ENCODE measurements at places on chromosomes 2 and 18.
A peak's percentile ranks its signal among the peaks of the same experiment; 100 is the strongest.

DNA sequence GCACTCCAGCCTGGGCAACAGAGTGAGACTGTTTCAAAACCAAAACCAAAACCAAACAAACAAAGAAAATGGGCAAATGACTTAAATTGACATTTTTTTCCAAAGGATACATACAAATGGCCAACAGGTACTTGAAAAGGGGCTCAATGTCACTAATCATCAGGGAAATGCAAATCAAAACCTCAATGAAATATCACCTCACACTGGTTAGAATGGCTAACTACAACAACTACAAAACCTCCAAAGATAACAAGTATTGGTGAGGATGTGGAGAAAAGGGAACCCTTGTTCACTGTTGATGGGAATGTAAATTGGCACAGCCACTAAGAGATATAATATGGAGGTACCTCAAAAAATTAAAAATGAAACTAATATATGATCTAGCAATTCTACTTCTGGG is 213.2 kb upstream of the HS6ST1 start:
- no peak for DNase-seq

GRCh38 chr2:159091976-159092375 is 123.5 kb downstream of the TANC1 start:
- DNase-seq = no peak

DNA sequence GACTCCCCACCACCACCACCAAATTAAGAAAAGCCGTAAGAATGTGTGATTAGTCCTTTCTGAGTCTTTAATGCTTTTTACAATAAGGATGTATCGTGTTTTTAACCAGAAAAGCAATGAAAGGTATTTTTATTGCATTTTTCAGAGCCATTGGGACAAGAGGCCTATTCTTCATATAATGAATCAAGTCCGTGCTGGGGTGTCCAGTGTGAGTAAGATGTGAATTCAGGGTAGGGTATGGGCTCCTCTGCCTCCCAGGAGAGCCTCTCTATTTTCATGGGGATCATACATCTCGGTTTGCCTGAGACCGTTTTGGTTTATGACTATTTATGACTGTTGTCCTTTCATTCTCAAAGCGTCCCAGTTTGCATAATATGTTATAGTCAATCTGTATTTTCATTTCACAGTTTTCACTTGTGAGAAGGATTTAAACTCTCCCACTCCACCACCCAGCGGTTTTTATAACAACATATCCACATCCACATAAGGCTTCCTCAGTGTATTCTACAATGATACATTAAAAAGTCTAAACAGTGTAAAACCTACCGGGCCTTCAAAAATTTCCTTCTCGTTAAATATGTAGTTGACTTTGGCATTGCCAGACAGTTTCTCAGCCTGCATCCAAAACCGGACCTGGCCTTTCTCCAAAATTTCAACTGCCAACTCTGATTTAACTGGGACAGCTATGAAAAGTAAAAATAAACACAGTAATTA is 80.8 kb upstream of the LPIN2 start:
- DNase-seq = peak; percentile 35

GRCh38 chr2:22904126-22904684 is 480.8 kb upstream of the KLHL29 start:
- DNase-seq = peak; percentile 32

- DNase-seq = no peak
Observed at GRCh38 chr18:35818353-35818667, 154.2 kb upstream of the RMP24 start.

DNA sequence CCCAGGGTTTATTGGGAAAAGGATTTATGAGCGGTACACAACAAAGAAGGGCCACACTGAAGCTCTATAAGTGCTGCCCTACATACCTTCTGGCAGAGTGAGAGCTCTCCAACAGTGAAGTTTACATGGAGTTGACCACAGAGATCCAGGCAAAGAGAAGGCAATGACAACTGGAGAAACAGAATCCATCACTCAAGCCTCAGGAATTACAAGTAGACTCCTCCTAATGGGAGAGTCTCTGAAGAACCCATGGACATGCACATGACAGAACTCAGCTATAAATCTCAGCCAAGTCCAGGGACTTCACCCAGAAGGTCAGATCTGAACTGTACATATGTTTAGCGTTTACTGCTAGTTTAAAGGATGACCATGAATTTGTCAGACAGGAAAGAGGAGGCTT is 164.7 kb downstream of the DNAH7 start:
- no peak for DNase-seq

- DNase-seq = no peak
Observed at GRCh38 chr2:6914828-6915227, 2.4 kb upstream of the RNF144A start.

- DNase-seq = no peak
Observed at GRCh38 chr18:4400911-4401310, 54.2 kb downstream of the DLGAP1 start.

GRCh38 chr18:61817086-61817485 is 75.7 kb downstream of the RNF152 start:
- no peak for DNase-seq

DNA sequence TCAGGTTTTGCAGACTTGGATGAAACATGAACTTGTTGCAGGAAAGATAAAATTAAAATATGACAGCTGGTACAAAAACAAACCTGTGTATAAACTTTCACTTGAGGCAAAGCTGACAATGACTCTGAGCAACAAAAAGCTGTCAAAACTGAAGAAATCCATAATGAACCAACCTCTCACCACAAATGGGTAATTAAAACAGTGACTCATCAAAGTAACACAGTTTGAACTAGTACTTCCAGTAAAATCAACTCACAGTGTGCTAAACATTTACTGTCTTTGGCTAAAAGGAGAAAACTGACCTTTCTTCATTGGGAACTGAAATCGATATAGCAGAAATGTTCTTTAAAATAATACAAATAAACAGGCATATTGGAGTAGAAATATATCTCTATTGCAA is 209.7 kb downstream of the WDPCP start:
- DNase-seq = no peak

DNA sequence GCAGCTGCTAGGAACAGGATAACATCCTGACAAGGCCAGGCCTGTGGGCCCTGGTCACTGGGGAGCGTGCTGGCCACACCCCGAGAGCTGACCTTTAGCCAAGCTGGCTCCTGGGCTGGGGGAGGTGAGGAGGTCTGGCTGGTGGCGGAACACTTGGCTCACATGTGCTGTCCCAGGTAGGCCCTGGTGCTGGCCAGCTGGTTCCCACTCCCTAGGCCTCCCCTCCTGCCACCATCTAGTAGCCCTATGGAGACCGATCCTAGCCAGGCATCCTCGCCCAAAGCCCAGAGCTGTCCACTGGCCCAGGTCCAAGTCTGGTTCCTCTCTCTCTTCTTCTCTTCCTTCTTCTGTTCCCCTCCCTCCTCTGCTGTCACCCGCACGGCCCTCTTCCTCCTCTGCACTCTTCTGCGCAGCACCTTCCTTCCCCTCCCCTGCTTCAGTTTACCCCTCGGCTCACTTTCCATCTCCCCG is 52.4 kb downstream of the TNS1 start:
- peak; percentile 45 for DNase-seq

GRCh38 chr2:20125164-20125563 is 73.7 kb upstream of the LAPTM4A start:
- DNase-seq = no peak

All from heart left ventricle (tissue), 16 donors.